ENCODE measurements at places on chromosomes 12 and 14.

DNA sequence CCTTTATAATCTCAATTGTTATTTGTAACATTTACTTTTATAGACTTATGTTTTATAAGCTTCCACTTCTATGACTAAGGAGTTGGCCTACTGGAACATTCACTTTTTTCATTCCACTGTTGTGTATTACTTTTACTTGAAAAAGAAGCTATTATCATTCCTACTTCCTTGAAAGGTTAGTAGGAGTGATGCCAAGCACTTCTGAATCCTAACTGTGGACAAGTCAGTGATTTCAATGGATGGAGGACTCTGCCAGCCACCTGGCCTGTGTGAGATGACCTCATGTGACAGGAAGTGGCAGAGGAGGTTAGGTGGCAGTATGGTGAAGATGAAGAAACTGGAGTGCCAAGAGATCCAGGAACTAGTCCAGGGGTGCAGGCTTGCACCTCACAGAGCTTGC is 46.0 kb downstream of the TECPR2 start:
- H3K27me3 ChIP-seq = no peaks in the 10 kb centered on the region
- H3K36me3 ChIP-seq = peaks cover 14% of the 10 kb centered on the region
- peaks cover 9% of the 10 kb centered on the region for H3K4me1 ChIP-seq
- peak; percentile 22 for DNase-seq
- no peak overlapping the region for H3K27ac ChIP-seq

- H3K36me3 ChIP-seq = peaks cover 38% of the 10 kb centered on the region
- DNase-seq = no peak
- no peak overlapping the region for H3K4me3 ChIP-seq
- peaks cover 33% of the 10 kb centered on the region for H3K4me1 ChIP-seq
- H3K27me3 ChIP-seq = no peaks in the 10 kb centered on the region
- peak overlapping the region; percentile 37 for H3K27ac ChIP-seq
Observed at GRCh38 chr12:108647585-108648287, 14.0 kb upstream of the SELPLG start.

- no peak overlapping the region for H3K27ac ChIP-seq
- peaks cover 17% of the 10 kb centered on the region for H3K27me3 ChIP-seq
- H3K4me1 ChIP-seq = no peaks in the 10 kb centered on the region
- H3K36me3 ChIP-seq = no peaks in the 10 kb centered on the region
Observed at GRCh38 chr12:26327975-26328644, 132.7 kb downstream of the SSPN start.

GRCh38 chr12:112309797-112310196 is 72.4 kb downstream of the HECTD4 start:
- no peak overlapping the region for H3K4me3 ChIP-seq
- peaks cover 1% of the 10 kb centered on the region for H3K4me1 ChIP-seq
- no peak for DNase-seq
- H3K27ac ChIP-seq = no peak overlapping the region
- H3K36me3 ChIP-seq = peaks cover 21% of the 10 kb centered on the region
- no peaks in the 10 kb centered on the region for H3K27me3 ChIP-seq

- H3K4me1 ChIP-seq = no peaks in the 10 kb centered on the region
- no peak overlapping the region for H3K4me3 ChIP-seq
- H3K27ac ChIP-seq = no peak overlapping the region
Observed at GRCh38 chr14:59096303-59096702, 92.2 kb upstream of the DAAM1 start.

DNA sequence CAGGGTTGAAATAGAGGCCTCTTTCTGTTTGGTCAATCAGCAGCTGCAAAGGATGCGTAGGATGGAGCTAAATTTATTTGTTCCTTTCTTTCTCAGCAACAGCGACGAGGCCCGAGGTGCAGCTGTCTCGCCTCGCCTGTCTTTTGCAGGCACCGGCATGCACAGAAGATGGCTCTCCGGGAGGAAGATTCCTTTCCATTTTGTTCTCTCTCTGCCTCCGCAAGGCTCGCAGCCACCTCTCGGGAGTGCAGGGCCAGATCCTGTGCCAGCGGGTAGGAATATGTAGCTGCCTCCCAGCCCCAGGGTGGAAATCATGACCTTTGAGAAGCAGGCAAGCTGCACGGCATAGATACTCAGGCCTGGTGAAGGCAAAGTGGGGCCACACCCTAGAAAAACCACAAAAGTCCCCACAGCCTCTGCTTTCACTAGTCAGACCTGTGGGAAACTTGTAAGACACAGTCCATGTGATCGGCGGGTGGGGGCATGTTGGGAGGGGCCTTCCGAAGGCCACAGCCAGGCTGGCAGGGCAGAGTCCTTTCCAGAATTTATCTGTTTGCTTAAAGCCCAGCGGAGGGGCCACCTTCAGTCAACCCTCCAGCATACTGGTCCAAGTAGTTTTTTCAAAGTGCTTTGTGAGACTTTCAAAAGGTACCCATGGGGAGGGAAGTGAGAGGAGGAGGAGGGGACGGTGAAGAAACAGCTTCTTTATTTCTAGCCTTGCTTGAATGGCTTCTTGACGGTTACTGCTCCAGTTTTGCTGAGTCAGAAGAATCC is at the start of gene MAP1LC3B2:
TSS of gene MAP1LC3B2 (plus strand) at position 220 of the 774 bp plus-strand sequence. CDS start 16,562 bp downstream, outside the sequence.
- peaks cover 41% of the 10 kb centered on the region for H3K4me1 ChIP-seq
- peak; percentile 94 for DNase-seq
- H3K27ac ChIP-seq = peak within 1 kb of the TSS; percentile 100

DNA sequence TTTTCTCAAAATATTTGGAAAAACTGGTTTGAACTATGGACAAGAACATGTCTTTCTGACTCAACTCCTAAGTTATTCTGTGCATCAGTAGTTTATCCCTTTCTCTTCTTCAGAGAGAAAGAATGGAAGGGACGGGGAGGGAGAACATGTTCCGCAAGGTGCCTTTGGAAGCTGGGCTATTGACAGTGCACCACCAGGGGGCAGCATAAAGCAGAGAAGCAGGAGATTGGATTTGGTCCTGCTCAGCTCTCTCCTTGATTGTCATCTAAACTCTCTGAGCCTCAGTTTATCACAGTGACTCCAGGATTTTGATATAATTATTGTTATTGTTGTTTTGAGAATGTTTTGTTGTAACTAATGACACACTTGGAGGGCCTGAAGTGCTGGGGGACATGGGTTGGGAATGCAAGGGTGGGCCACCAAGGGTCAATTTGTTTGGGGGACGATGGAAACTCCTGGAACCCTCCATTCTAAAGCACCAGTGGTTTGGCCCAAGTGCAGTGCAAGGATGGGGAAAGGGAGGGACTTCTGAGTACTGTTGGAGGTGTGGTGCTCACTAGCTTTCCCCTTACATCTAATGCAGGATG is 45.3 kb upstream of the ANO6 start:
- H3K27ac ChIP-seq = no peak overlapping the region
- peaks cover 7% of the 10 kb centered on the region for H3K36me3 ChIP-seq
- no peaks in the 10 kb centered on the region for H3K27me3 ChIP-seq
- DNase-seq = peak; percentile 87

DNA sequence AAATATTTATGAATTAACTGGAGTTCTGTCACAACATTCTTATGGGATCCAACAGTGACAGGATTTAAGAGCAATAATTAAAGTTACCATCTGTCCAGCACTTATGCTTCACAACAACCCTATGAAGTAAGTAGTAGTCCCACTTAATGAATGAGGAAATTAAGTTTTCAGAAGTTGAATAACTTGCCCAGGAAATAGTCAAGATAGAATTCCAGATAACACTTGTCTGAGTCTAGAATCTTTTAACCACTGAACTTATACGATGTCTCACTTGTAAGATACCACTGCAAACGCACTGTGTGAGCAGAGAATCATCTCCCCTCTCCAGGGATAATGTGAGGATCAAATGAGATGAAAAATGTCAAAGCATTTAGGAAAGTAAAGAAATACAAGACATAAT is 3.3 kb upstream of the TTC9 start:
- no peak for DNase-seq
- H3K4me1 ChIP-seq = peaks cover 21% of the 10 kb centered on the region
- H3K4me3 ChIP-seq = no peak overlapping the region
- peaks cover 1% of the 10 kb centered on the region for H3K36me3 ChIP-seq
- H3K27ac ChIP-seq = no peak overlapping the region

DNA sequence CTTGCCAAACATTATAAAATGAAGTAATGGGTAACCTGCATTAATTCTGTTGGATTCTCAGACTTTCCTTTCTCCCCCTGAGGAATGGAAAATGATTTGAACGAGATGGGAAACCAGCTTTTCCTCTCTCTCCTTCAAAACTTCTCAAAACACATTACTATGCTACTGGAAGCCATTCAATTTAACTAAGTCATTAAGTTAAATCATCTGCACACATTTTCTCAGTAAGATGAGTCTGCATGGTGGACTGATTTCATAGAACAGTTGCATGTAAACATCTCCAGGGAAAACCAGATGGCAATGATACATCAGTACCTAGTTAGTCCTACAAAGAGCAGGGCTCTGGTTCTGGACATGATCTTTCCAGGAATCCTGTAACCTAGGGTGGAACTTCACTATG is 59.9 kb downstream of the BMP4 start:
- no peak for DNase-seq
- no peak overlapping the region for H3K27ac ChIP-seq
- H3K27me3 ChIP-seq = no peaks in the 10 kb centered on the region

DNA sequence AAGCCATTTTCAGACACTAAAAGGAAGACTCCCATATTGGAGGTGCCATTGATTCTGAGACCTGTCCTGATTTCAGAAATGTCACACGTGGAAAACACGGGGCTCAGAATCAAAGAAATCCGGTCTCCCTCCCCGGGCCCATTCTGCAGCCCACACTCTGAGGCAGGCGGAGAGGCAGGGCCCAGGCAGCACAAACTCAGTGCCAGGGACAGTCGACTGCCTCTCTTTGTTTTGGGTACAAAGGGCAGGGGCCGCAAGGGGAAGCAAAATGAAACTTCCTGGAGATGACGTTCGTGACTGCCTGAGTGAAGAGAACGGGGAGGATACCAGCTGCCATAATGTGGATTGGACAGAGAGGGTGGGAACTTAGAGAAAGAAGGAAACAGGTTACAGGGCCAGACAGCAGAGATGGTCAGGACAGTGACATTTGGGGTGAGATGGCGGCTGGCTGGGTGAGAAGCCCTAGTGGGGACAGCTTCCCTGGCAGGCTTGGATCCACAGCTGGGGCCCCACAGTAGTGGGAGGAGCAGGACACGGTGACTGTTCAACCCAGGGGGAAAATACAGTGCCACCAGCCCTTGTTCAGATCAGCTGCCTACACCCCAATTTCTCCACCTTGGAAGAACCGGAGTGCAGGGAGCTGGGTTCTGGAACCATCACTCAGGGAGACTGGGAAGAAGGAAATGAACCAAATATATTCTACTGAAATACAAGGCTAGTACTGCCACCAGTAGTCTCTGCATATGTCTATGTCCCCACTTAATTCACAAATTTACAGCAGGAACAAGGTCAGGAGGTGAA is 8.1 kb downstream of the GAPDH start:
- H3K27me3 ChIP-seq = no peaks in the 10 kb centered on the region
- H3K36me3 ChIP-seq = peaks cover 48% of the 10 kb centered on the region
- H3K27ac ChIP-seq = peak overlapping the region; percentile 23
- DNase-seq = no peak

DNA sequence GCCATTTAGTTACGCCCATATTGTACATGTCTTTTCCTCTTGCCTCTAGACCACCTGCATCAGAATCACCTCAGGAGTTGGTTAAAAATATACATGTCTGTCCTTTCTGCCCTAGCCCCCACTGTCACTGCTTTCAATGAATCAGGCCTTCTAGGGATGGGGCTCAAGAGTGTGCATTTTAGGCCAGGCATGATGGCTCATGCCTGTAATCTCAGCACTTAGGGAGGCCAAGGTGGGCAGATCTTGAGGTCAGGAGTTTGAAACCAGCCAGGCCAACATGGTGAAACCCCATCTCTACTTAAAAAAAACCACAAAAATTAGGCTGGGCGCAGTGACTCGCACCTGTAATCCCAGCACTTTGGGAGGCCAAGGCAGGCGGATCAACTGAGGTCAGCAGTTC is 13.6 kb upstream of the TMED10 start:
- no peaks in the 10 kb centered on the region for H3K36me3 ChIP-seq
- DNase-seq = no peak
- H3K4me1 ChIP-seq = no peaks in the 10 kb centered on the region

DNA sequence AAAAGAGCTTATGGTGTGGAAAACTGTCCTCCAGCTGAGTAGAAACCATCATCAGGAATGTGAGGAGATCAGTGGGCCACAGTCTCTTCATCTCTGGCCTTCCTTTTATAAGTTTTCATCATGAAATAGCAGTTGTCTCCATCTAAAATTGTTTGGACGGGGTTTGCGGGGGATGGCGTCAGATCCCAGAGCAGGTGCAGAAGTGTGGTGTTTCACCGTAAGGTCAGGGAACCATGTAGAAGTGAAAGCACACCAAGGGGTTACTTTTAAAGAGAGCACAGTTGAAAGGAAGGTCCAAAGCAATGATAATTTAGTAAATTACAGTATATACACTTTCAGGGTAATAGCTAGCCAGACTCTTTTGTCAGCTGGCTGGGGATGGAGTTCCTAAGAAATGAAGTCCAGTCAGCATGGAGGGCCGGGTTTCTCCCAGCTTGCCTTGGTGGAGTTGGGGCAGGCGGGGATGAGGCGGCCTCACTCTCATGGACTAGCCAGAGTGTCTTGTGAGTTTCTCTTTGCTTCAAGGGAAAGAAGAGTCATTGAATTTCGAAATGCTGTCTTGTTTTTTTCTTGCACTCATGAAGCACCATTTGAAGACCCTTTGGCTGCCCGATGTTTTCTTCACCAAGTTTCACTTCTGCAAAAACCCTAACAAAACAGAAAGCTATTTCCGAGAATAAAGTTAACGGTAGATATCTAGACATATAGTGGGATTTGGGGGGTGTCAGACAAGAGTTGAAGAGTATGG is 100.6 kb downstream of the ETV6 start:
- no peak overlapping the region for H3K4me3 ChIP-seq
- peak overlapping the region; percentile 31 for H3K27ac ChIP-seq
- H3K36me3 ChIP-seq = peaks cover 21% of the 10 kb centered on the region
- peaks cover 8% of the 10 kb centered on the region for H3K4me1 ChIP-seq

DNA sequence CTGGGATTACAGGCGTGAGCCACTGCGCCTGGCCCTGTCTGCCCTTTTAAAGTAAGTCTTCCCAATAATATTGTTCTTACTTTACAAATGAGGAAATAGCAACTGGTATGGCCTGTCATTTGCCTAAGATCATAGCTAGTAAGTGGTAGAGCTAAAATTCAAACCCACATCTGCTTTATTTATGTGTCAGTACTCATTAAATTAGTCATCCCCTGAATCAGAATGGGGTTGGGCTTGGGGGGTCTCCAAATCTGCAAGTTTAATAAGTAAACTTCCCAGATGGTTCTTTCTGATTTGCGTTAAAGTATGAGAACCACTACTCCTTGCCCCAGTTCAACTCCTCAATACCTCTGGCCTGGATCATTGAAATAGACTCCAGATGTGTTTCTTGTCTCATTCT is 96.2 kb downstream of the FAR2 start:
- H3K27me3 ChIP-seq = no peaks in the 10 kb centered on the region
- H3K4me1 ChIP-seq = peaks cover 7% of the 10 kb centered on the region
- H3K36me3 ChIP-seq = no peaks in the 10 kb centered on the region
- H3K4me3 ChIP-seq = no peak overlapping the region
- DNase-seq = no peak

GRCh38 chr12:60152756-60153155 is 556.9 kb downstream of the SLC16A7 start:
- DNase-seq = no peak
- no peak overlapping the region for H3K27ac ChIP-seq
- H3K4me3 ChIP-seq = no peak overlapping the region
- H3K4me1 ChIP-seq = no peaks in the 10 kb centered on the region
- no peaks in the 10 kb centered on the region for H3K27me3 ChIP-seq
- no peaks in the 10 kb centered on the region for H3K36me3 ChIP-seq

- no peaks in the 10 kb centered on the region for H3K36me3 ChIP-seq
- H3K27me3 ChIP-seq = no peaks in the 10 kb centered on the region
- H3K4me1 ChIP-seq = no peaks in the 10 kb centered on the region
- no peak overlapping the region for H3K27ac ChIP-seq
- no peak overlapping the region for H3K4me3 ChIP-seq
Observed at GRCh38 chr14:85479771-85480170, 50.2 kb upstream of the FLRT2 start.

Data from activated CD8-positive, alpha-beta T cell treated with anti-CD3 and anti-CD28 coated beads, Interleukin-2, amount 10 ng/mL, durations not matched to agents 7 days and 5 days (primary cell).